Activated T-cell treated with anti-CD3 and anti-CD28 coated beads for 24 hours (primary cell): ENCODE measurements at places on chromosomes 1 and 21.

DNA sequence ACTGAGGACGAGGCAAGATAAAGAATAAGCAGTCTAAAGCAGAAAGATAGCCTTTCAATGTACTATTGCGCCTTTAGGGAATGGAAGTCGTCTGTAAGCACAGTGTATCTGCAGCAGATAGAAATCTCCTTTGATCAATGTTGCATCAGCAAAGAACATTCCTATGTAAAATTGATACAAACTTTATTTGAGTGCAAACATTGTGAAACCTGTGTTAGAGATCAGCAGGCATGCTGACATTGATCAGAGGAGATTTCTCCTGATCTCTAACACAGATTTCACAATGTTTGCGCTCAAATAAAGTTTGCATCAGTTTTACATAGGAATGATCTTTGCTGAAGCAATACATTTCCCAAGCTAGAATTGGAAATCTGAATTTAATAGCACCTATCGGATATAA lies 1446.8 kb downstream of the MRPL39 start:
- DNase-seq, result no peak

- no peak for DNase-seq
Observed at GRCh38 chr1:42593486-42594100, 64.6 kb upstream of the PPIH start.

GRCh38 chr1:95991787-95992520 lies 729.6 kb upstream of the PTBP2 start:
- DNase-seq, result no peak

DNA sequence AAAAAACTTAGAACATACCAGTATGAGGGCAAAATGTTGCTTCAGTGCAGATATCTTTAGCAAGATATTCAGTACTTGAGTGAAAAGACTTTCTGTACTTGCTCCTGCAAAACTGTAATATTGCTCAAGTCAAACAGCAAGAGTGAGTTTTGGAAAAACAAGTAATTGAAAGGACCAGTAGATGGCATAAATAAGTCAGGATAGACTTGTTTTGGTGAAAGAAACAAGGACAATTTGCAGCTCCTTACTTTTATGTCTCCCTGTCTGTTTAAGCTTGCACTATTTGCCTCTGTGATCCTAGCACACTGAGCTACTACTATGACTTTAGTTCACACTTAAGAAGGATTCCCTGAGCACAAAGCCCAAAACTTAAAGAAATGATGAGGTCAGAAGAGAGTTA lies 39.1 kb downstream of the IFI44 start:
- DNase-seq, result no peak

- DNase-seq, result no peak
Observed at GRCh38 chr1:67084765-67085318, 30.9 kb upstream of the SLC35D1 start.

DNA sequence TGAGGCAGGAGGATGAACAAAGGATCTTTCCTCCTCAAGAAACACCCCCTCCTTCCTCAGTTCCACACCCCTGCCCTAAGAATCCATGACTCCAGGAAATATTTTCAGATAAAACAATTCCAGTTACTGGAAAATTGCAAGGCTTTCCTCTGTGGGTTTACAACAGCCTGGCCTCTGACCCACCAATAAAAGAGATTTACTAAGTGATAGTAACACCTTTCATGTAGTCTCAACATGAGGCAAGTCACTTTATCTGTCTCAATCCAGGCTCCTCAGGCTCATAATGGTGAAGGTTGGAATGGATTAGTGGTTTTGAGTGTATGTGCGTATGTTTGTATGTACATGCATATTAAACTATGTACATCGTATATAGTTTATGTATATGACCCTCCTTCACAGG lies 71.4 kb upstream of the PPP2R5A start:
- DNase-seq, result no peak

GRCh38 chr1:30318413-30318812 lies 405.0 kb downstream of the MATN1 start:
- DNase-seq, result no peak

DNA sequence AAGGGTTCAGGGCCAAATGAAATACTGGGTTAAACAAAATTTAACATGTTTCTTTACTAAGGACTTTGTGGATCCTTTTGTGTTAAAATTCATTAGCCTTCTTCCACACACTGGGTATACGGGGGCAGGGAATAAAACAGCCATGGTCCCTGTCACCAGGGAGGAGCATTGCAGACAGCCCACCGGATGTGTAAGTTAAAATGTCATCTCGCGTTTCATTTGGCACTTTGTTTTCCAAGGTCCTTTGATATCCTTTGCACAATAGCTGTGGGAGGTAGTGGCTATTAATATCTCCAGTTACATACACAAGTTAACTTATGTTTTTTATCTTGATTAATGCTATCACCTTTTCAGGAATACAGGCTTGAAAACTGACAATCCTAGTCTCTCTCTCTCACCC lies 172.7 kb downstream of the BARHL2 start:
- DNase-seq, result no peak

DNA sequence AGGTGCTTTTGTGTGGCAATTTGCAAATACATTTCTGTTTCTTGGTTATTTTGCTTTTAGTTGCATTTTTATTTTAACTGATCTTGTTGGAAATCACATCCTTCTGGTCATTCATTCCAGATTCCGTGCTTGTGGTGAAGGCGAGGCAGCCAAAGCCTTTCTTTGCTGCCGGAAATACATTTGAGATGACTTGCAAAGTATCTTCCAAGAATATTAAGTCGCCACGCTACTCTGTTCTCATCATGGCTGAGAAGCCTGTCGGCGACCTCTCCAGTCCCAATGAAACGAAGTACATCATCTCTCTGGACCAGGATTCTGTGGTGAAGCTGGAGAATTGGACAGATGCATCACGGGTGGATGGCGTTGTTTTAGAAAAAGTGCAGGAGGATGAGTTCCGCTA lies 34.8 kb upstream of the CD101 start:
- no peak for DNase-seq

GRCh38 chr1:171984850-171985485 lies 143.7 kb downstream of the DNM3 start:
- DNase-seq, result no peak

DNA sequence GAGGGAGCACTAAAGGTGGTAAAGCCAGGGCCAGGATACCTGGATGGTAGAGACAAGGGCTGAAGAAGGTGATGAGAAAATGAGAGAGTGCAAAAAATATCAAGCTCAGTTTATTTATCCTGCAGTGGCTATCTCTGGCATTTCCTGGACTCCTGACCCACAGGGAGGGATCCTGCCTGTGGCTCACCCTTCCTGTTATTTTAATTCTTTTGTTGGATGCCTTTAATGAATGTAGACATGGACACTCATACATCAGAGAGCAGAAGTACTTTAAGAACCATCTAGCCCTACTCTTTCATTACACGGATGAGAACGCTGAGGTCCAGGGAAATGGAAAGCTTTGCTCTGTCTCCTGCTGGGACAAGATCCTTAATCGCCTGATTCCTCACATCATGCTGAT lies 20.6 kb downstream of the JUN start:
- no peak for DNase-seq

- DNase-seq, result no peak
Observed at GRCh38 chr1:229027158-229027557, 243.8 kb upstream of the RAB4A start.
